ENCODE measurements at places on chromosomes 7 and 10.
A peak's percentile ranks its signal among the peaks of the same experiment; 100 is the strongest.

- DNase-seq: no peak
These were observed 1.9 kb downstream of the BUB3 start for GRCh38 chr10:123156078-123156477.

- no peak for DNase-seq
These were observed 54.4 kb upstream of the SEC61G start for GRCh38 chr7:54813398-54813797.

- no peak for DNase-seq
These were observed 15.8 kb upstream of the DNMBP start for GRCh38 chr10:100025576-100025975.

DNA sequence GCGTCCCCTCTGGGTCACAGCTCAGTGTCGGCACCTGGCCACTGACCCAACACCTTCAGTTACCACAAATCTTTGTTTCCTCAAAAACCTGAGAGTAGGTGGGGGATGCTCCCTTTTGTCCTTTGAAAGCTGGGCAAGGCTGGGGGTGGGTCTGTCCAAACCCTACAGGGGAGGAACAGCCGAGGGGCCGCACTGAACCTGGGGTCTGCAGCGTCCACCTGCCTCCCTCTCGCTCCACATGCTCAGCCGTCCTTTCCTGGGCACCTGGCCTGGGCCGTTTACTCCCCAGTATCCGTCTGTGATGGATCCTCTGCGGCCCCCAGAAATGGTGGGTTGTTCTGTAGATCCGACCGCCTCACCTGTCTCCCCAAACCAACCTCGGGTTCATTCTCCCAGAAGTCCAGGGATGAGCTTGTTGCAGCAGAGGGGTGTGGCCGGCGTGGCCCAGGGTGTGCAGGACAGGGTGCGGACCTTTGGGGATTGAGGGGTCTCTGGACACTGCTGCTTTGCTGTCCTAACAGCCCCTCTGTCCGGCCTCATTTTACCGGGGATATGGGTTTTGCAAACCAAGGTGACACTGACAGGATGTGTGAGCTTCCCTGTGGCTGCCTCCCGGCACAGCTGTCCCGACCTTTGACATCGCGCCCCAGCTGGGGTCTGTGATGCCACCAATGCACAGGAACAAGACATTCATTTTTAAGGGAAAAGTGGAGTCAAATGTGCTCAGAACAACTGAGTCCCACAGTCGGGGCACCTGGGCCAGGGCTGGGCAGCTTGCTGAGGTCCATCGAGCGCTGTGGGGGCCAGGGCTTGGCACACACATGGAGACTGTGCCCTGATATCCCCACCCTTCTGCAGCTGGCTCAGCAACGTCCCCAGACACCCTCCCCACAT, 115.9 kb downstream of the VIPR2 start:
- DNase-seq: no peak

DNA sequence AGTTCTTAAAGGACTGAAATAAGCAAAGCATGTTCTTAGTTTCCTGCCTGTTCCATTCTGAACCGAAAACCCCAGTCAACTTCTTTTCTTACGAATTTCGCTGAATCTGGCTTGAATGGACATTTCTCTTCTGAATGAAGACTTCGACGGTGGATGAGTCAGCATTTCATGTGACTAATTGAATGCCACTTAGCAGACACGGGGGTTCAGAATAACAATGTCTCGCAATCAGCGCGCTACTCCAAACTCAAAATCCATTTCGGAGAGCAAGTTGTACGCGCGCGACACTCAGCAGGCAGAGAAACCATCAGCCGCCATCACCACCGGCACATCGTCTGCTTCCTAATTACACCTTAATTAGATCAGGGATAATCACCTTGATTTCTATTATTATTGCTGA, 239.0 kb upstream of the KLF6 start:
- no peak for DNase-seq

DNA sequence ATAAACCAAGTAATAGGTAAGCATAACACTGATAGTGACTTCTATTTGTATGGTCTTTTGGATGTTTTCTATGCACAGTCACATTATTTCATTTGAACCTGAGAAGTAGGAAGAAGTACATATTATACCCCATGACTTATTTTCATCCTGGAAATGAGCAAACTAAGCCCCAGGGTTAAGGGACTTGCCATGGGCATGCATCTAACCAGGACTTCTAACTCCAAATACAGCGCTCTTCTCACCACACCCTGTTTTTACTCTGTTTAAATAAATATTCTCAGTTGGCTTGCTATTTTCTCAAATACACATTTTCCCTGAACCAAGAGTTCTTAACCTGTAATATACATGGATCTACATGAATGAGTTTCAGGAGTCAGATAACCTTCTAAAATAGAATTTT, 16.3 kb downstream of the GNG11 start:
- DNase-seq: no peak

- peak; percentile 3 for DNase-seq
These were observed 85.0 kb downstream of the UNCX start for GRCh38 chr7:1317646-1318045.

DNA sequence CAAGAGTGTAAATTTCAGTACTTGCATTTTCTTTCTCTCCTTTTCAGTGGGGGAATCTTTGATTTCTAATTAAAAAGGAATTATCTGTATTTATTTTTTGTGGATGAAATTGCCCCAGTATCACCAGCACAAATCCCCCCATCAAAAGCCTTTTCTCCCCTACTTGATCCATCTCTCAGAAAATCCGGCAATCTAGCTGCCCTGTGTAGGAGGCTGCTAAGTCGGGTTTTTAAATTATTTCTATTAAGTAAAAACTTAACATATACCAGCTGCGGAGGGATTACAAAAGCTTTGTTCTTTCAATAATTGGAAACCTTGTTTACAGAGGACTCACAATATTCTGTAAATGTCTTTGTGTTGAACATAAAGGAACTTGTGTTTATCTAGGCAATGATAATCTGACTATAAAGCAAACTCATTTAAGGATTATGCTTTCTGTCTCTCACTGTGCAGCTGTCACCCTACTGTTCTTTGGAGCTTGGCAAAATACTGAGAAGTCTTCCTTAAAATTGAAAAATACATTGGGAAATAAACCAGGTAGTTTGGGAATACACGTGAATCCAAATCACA, 177.4 kb upstream of the PRR15 start:
- DNase-seq: no peak

DNA sequence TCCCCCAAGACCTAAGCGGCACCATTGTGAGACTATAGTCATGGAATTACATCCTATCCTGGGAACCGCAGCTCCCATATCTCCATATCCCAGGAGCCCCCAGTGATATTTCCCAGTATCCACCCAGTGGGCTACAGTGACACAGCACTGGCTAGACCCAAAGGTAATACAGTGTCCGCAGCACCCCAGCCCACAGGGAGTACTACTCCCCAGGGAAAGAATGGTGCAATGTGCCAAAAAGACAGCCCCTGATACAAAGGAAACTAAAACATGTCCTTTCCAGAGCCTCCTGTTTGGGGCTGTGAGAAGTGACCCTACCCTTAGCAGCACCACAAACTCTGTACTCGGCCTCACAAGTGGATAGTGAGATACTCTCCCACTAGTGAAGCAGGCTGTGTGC, 4.5 kb upstream of the IFIT2 start:
- DNase-seq: no peak

DNA sequence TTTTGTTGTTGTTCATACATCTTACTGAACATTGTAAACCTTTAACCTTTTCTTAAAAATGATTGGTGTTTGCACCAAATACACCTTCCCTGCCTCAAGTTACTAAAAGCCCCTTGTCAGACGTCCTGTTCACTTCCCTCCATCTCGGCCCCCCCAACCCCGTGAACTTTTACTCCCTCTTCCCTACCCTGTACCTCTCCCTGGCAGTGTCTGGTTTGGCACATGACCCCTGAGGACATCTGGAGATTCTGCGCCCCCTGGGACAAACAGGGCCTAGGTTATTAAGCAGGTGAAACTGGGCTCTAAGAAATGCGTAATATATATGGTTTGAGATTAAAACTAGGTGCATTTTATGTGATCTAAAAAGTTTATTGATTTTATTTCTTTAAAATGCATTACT, 1.4 kb downstream of the PPP2R2D start:
- no peak for DNase-seq

GRCh38 chr7:82209179-82209747, 234.3 kb downstream of the CACNA2D1 start:
- no peak for DNase-seq

DNA sequence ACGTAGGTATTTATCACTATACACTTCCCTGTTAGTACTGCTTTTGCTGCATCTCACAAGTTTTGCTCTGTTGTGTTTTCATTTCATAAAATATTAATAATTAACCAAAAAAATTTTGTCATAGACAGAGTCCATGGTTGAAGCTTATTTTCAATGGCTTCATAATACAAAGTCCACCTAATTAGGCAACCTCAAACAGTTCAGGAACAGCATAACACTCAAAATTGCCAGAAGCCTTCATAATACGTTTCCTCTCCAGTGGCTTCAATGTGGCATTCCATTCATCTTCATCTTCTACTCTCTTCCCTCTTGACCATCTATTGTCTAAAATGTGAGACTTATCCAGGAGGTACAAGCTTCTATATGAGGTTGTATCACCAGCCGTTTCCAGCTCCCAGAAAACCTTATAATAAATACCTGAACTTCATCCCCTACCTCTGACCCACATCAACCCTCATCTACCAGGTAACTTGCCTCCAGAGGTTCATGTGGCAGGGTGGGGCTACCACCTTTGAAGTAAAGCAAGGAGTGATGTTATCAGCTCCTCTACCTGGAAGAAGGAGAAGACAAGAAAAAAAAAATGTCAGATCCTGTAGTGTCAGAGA, 337.3 kb downstream of the MALRD1 start:
- DNase-seq: no peak

DNA sequence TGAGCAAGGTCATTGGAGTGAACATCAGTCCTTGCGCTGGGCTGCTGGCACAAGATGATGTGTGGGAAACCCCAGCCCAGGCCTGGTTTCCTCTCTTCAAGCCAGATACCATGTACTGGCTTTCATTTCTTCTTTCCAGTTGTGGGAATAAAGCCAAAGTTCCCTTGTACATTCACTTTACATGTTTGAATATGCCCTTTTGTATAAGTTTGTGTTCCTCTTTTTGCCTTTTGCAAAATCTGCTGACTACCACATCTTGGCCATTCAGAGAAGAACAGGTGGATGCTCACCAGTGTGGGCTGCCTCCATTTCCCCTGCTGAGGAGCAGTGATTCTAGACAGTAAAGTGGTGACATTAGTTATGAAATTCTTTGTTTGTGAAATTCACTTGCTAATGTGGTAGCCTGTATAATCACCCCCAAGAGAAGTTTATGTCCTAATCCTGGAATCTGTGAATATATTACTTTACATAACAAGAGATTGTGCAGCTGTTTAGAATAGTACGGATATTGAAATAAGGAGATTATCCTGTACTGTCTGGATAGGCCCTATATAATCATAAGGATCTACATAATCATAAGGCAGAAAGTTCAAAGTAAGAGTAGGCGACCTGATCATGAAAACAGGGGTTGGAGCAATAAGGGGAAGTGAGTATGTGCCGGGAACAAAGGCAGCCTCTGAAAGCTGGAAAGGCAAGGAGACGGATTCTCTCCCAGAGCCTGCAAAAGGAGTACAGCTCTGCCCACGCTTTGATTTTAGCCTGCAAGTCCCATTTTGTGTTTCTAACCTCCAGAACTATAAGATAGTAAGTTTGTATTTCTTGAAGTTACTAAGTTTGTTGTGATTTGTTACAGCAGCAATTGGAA, 18.8 kb upstream of the AOAH start:
- DNase-seq: no peak

- DNase-seq: no peak
These were observed 17.0 kb upstream of the GIMAP2 start for GRCh38 chr7:150668472-150668911.

DNA sequence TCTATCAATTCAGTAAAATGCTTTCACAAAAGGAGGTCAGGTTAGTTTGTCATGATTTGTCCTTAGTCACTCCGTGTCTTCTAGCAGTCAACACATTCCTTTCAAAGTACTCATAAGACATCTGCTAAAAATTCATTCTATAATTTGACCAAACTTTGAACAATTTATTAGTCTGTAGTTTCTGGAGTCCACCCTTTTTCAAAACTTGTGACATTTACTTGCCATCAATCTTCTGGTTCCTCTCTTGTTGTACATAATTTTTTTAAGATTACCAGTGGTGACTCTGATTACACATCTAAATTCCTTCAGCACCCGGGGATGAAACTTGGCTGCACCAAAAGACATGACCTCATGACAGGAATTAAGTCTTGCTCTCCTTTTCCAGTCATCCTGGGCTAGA, 130.1 kb downstream of the NEBL start:
- no peak for DNase-seq

DNA sequence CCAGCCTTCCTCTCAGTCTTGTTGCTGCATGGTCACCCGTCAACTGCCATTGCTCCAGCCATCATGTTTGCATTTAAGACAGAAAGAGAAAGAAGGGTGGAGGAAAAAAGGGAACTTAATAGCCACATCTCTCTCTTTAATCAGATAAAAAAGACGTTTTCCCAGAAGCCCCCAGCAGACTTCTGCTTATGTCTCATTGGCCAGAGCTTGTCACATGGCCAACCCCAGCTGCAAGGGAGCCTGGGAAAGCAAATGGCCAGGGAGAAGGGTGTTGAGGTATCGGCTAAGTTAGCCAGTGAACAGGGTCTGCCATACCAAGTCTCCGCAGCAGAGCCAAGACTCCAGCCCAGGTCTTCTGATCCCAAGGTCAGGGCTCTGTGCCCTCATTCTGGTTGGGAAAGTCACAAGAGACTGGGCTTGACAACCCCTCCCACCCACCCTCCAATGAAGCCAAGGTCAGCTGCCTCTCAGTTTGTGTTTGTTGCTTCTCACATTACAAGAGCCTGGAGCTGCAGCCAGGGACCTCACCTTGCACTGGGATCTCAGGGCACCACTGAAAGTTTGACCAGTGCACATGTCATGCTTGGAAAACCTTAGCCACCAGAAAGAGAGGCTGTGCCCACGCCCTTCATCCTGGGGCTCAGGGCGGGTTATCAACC, 80.3 kb upstream of the LYZL2 start:
- no peak for DNase-seq

DNA sequence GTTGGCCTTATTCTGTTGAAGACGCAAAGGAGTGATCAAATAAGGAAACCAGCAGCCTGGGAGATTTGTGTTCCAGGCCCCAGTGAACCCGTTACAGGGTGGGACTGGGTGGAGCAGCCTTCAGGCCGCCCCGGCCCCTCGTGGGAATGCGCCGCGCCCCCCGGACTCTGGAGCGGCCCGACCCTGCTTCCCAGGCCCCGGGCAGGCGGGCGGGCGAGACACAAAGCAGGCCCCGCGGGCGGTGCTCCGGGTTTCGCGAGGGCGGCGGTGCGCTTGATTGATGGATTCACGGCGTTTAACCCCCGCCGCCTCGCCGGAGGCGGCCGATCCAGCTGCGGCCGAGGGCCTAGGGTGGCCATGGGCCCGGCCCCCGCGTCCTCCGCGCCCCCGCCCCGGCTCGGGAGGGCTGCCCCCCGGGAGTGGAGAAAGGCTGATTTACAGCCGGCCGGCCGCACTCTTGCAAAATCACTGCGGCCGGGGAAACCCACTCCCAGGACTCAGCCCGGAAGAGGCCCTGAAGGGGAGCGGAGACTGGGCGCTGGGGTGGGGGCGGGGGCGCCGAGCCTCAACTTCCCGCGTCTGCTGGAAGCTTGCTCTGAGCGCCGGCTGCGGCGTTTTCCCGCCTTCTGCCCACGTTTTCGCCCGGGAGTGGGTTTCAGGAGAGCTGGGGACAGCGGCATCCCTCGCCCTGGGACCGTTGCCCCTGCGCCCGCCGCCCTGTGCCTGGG, 299.6 kb upstream of the NFE2L3 start:
- DNase-seq: no peak
